Uterine smooth muscle cell (primary cell): ENCODE measurements at places on chromosomes 16 and 17. TPM values are rescaled to one million over a fixed set of nuclear protein-coding genes. Genes with fewer than 3 reads are reported as not detected.

The MYL4 gene
- total RNA-seq: not detected in 2 replicates

The SLC38A8 gene
- total RNA-seq: not detected in 2 replicates

The KRTAP2-1 gene
- not detected in 2 replicates for total RNA-seq

The KLHL10 gene
- total RNA-seq: 0.12 TPM in 1 of 2 replicates, not detected in the other

The MFAP4 gene
- 4.8 and 21.7 TPM in 2 replicates for total RNA-seq

The FBXW10 gene
- total RNA-seq: under 0.01 and 0.12 TPM in 2 replicates

The CCDC78 gene
- total RNA-seq: 4.2 and 4.8 TPM in 2 replicates

The KIF18B gene
- 1.7 and 8.9 TPM in 2 replicates for total RNA-seq

The KRTAP4-9 gene
- 0.12 TPM in 1 of 2 replicates, not detected in the other for total RNA-seq

The CTF1 gene
- 2.2 and 3.0 TPM in 2 replicates for total RNA-seq

The TBC1D3C gene
- total RNA-seq: not detected in 2 replicates

The KRT13 gene
- 0.25 and 0.55 TPM in 2 replicates for total RNA-seq

The TOM1L2 gene
- total RNA-seq: 19.9 and 22.7 TPM in 2 replicates
